Right kidney (tissue), 9 donors: ENCODE measurements at places on chromosomes 2 and 18.

GRCh38 chr2:98160554-98160953 lies 73.6 kb downstream of the VWA3B start:
- no peak for DNase-seq

DNA sequence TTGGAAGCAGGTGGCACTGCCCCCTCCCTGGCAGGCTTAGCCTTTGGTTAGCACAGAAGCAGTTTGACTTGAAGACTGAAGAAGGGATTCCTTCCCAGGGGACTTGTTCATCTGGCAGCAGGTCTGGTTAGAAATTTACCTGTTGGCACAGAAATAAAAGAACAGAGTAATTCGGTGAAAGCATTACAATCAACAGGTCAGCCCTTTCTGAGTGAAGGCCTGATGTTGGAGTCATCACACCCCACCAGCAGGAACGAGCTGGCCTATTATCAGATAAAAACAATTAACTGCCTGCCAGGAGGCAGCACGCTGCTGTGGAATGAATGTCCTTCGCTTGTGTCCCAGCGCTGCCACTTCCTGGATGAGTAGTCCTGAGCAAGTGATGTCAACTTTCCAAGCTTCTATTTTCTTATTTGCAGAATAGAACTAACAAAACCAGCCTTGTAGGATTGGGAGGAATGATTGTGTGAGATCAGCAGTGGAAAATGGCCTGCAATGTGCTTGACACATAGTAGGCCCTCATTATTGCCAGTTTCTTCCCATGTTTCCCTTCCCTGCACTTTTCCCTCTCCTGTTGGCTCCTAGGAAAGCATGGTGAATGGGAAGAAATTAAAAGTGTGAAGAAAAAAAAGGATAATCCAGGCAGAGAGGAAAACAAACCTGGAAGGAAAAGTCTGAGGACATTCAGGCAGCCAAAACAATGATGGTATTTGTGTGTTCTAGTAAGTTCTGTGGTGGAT lies 29.0 kb downstream of the LGALSL start:
- DNase-seq, result no peak

- no peak for DNase-seq
Measured at GRCh38 chr2:128012698-128013097, 15.2 kb downstream of the SAP130 start.

DNA sequence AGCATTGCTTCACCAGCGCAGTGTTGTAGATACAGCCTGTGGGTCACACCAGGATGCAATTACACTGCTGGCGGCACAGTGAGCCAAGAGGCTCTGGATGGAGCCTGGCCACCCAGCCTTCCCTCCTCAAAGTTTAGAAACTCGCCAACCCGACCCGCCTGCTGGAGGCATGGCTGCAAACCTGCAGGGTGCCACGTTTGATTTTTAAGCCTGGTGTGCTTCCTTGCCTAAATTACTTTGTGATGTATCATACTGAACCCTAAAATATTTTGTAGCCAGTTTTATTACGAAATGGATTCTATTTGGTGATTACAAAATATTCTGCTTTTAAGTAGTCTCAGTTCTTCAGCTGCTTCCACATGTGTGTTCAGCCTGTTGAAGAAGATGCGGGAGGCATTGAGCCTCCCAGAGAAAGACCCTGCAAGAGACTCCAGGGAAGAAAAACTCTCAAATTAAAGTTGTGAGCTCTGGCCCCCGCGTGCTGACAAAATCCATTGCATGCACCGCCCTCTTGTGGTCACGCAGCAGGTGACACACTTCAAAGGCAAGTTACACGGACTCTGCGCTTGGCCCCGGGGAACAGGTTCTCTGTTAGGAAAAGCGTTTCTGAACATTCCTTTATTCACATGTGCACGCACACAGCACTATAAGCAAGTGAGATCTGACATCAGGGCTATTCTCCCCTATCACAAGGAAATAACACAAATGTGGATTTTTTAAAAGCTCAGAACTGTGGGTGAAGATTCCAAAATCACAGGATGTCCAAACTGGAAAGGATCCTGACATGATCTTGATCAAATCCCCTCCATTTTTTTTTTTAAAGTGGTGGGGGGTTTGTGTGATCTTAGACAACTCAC lies 63.0 kb upstream of the TWIST2 start:
- DNase-seq, result peak; percentile 48

- DNase-seq, result no peak
Measured at GRCh38 chr2:30958918-30959265, 151.6 kb upstream of the CAPN13 start.

DNA sequence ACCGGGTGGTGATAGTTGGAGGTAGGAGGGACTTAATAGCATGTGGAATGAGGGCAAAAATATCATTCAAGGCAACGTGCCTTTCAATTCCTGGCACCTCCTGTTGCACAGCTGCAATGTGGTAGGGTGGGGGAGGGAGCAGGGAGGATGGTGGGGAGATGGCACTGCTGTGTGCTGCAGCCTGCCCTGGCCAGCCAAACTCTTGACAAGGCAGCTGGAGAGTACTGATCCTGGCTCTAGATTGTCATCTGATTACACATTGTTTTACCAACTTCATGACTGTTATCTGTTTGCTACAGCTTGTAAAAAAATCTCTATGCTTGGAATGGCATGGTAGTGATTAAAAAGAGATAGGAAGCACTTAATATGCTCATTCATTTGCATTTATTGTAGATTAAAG lies 47.7 kb downstream of the PLCL1 start:
- DNase-seq, result no peak

GRCh38 chr2:10297959-10298531 lies 4.7 kb upstream of the HPCAL1 start:
- DNase-seq, result no peak

GRCh38 chr2:114526841-114527240 lies 84.4 kb downstream of the DPP10 start:
- DNase-seq, result no peak

DNA sequence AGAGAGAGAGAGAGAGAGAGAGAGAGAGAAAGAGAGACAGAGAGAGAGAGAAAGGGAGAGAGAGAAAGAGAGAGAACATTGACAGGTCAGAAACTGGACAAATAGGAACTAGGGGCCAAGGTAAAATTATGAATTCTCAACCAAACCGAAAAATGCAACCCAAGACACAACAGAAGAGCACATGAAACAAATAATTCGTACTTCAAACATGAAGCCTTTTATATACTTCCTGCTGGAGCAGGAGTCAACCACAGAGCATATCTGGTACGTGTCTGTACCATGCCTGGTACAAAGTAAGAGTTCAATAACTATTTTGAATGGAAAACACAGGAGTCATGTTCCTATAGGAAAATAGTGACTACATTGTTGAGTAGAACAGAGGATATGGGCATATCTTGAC lies 6.5 kb upstream of the VPS54 start:
- no peak for DNase-seq

DNA sequence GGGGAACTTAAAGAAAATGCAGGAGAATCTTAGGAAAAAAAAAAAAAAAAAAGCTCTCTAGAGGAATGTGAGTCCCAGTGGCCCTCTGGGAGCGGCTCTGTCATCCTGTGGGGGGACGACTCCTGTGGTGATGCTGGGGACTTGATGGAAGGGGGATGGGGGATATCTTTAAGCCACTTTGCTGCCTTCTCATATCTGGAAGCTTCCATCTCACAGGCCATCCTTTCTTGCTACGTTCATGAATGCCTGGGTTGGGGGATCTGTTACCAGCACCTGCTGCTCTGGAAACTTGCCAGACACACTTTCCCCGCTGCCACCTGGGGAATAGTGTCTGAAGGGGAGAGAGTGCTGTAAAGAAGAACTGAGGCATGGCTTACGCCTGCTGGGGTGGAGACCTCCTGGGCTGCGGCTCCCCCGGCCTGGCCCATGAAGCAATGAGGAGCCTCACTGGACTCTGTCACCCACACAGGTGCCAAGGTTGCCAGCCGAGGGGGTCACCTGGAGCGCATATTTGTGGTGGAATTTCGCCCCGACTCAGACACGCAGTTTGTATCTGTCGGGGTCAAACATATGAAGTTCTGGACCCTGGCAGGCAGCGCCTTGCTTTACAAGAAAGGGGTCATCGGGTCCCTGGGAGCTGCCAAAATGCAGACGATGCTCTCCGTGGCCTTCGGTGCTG lies 92.8 kb downstream of the RTN4 start:
- no peak for DNase-seq

GRCh38 chr2:68388772-68389171 lies 23.7 kb downstream of the PLEK start:
- no peak for DNase-seq

DNA sequence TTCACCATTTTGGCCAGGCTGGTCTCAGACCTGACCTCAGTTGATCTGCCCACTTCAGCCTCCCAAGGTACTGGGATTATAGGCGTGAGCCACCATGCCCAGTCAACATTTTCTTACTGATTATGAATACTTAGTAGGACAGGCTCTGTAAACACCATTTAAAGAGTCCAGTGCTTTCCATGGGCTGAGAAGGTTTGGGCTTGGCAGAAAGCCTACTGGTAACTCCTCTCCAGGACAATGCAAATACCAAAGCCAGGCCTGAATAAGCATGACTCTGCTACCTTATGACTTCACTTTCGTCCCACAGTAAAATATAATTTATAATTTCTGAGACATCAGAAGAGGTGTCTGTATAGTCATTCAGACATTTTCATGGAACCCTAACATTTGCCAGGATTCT lies 60.2 kb upstream of the FAM117B start:
- no peak for DNase-seq

GRCh38 chr2:100773538-100773937 lies 46.4 kb upstream of the NPAS2 start:
- DNase-seq, result no peak

GRCh38 chr2:30465171-30465545 lies 18.1 kb downstream of the LCLAT1 start:
- DNase-seq, result no peak

GRCh38 chr2:231991664-231992063 lies 30.2 kb downstream of the DIS3L2 start:
- DNase-seq, result no peak

- DNase-seq, result no peak
Measured at GRCh38 chr2:73851274-73851673, 22.5 kb downstream of the STAMBP start.

- DNase-seq, result peak; percentile 51
Measured at GRCh38 chr2:5391362-5391761, 300.8 kb upstream of the SOX11 start.

GRCh38 chr18:63725682-63726480 lies 23.1 kb downstream of the SERPINB11 start:
- DNase-seq, result no peak

DNA sequence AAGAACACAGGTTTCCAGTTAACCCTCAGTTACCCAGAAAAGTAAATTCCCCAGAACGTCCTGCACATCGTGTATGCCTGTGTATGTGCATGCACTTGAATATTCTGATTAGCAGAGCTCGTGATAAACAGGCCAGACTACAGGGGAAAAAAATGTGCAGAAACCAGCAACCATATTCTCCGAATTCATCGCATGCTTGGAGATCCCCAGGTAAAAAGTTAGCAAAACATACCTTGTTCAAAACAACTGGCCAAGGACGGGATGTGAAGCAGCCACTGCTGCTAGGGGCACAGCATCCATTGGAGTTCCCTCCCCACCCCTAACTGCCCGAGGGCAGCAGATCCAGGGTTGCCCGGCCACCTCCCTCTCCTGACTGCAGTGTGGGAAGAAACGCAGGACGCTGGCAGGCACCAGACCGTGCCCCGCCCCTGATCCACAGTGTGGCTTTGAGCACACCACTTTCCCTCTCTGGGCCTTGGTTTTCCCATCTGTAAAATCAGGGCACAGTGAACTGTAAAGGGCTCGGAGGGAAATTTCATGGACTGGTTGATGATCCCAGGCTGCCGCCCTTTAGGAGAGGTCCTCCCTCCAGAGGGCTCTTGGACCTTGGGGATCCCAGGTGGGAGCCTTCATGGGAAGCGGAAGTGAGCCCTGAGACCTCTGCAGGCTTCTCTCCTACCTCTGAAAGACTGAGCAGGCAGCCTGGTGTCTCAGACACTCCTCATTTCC lies 11.9 kb upstream of the ARID5A start:
- DNase-seq, result no peak

GRCh38 chr2:43186679-43187374 lies 39.6 kb downstream of the ZFP36L2 start:
- peak; percentile 35 for DNase-seq

- no peak for DNase-seq
Measured at GRCh38 chr18:5884375-5884774, 10.9 kb downstream of the TMEM200C start.

DNA sequence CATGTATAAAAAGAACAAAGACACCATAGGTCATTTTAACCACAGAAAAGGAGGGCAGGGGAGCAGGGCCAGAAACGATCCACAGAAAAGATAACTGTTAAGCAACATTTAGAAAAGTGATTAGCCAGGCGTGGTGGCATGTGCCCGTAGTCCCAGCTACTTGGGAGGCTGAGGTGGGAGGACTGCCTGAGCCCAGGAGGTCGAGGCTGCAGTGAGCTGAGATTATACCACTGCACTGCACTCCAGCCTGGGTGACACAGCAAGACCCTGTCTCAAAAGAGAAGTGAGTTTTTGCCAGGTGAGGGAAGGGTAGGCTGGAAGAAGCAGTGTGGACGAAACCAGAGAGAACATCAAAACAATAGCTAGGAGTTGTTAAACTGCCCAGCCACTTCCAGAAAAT lies 3.3 kb downstream of the WDR12 start:
- DNase-seq, result no peak

- no peak for DNase-seq
Measured at GRCh38 chr2:233130024-233130423, 69.9 kb downstream of the INPP5D start.

DNA sequence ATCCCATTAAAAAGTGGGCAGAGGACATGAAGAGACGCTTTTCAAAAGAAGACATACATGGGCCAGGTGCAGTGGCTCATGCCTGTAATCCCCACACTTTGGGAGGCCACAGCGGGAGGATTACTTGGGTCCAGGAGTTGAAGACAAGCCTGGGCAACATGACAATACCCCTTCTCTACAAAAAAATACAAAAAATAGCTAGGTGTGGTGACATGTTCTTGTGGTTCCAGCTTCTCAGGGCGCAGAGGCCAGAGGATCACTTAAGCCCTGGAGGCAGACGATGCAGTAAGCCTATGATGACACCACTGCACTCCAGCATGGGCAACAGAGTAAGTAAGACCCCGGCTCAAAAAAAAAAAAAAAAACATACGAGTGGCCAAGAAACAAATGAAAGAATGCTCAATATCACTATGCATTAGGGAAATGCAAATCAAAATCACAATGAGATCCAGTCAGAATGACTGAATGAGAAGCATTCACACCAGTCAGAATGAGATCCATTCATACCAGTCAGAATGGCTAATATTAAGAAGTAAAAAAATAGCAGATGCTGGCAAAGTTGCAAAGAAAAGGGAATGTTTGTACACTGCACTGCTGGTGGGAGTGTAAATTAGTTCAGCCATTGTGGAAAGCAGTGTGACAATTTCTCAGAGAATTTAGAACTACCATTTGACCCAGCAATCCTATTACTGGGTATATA lies 550.2 kb upstream of the SLC39A10 start:
- DNase-seq, result no peak
